NCI-H446 (cell line): ENCODE measurements at places on chromosomes 12 and 14.
A peak's percentile ranks its signal among the peaks of the same experiment; 100 is the strongest.

- DNase-seq = no peak
Observed at GRCh38 chr14:74892745-74893144, 11.0 kb downstream of the DLST start.

DNA sequence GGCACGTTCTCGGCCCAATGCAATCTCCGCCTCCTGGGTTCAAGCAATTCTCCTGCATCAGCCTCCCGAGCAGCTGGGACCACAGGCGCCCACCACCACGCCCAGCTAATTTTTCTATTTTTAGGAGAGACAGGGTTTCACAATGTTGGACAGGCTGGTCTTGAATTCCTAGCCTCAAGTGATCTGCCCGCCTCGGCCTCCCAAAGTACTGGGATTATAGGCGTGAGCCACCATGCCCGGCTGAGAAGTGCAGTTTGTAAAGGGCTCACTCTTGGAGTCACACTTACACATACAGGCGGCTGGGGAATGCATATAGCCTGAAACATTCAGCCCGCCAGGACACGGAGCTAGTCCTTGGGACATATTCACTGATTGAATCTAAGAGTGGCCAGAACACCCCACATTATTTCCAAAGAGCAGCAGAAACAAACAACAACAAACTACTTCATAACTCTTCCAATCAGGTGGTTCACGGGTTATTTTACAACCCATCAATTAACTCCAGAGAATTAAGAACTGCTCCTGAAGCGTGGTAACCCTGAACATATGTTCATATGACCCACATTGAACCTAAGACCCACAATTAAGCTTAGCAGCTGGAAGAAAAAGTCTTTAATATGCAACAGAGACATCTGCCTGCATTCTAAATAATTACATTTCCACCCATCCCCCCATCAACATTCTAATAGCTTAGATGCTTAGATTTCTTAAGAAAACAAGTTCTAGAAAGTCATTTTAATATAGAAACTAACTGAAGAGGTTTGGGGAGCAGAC lies 49.2 kb downstream of the SSH1 start:
- DNase-seq = no peak

GRCh38 chr14:22097586-22098292 lies 424.1 kb upstream of the OR4E1 start:
- DNase-seq = no peak

DNA sequence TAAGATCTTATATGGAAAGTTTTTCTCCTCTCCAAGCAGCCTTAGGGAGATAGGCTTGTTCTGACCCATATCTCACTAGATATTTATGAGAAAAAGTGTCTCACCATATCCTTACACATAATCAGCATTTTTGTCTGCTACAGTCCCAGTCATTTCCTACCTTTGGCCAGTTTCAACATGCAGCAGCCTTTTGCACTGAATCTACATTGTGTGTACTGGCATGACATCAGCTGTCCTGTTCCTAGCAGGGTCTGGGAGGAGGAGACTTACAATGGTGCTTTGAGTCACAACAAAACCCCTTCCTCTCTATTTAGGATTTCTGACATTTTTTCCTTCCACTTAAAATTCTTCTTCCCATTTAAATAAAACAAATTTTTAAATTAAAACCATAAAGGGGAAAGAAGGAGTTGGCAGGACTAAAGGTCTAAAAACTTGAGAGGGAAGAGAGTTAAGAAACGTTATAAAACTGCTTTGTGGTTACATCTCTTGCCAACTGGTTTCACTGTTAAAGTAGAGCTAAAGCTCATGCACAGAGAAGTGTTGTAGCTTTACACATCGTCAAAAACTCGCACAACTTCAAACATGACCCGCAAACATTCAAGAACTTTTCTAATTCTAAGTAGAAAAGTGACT lies 53.3 kb upstream of the CERS5 start:
- DNase-seq = peak; percentile 10

- DNase-seq = no peak
Observed at GRCh38 chr12:66617991-66618390, 60.9 kb downstream of the GRIP1 start.

DNA sequence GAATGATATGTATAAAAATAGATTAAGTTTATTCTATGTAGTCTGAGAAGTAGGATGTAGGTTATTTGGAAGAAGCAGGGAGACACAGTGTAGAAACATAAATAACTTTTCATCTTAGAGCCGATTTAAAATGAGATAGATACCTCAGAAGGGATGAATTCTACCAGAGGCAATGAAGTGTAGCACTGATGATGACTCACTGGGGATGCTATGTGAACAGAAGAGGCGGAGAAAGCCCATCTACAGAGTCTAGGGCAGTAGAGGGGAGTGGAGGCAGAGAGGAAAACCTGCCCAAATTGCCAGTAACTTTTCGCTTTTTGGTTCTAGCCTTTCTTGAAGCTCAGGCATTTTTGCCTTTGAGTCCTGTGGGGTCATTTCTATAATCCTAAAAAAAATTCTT lies 451.8 kb downstream of the ATP23 start:
- DNase-seq = no peak
